Right cardiac atrium (tissue), 5 donors: ENCODE measurements at places on chromosomes 7 and 10.
A peak's percentile ranks its signal among the peaks of the same experiment; 100 is the strongest.

DNA sequence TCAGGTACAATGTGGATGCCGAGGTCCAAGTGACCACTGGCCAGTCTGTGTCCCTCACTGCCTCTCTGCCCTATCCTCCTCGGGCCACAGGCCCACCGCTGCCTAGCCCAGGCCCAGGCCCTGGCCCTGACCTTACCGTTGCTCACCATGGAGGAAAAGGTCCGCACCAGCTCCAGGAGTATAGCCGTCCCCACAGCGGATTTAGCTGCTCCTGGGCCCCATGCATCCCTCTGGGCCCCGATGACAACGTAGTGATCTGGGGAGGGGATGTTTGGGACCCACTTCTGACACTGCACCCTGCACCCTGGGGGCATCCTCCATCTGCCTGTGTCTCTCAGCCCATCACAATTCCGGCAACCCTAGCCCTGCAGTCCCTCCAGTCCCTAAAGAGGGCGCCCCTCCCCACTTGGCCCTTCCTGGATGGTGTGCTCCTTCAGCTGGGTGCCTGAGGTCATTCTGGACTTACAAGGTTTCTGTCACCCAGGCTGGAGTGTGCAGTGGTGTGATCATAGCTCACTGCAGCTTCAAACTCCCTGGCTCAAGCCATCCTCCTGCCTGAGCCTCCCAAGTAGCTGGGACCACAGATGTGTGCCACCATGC is 12.1 kb downstream of the TFR2 start:
- no peak for DNase-seq

GRCh38 chr7:44279731-44280505 is 45.5 kb downstream of the CAMK2B start:
- DNase-seq: no peak

DNA sequence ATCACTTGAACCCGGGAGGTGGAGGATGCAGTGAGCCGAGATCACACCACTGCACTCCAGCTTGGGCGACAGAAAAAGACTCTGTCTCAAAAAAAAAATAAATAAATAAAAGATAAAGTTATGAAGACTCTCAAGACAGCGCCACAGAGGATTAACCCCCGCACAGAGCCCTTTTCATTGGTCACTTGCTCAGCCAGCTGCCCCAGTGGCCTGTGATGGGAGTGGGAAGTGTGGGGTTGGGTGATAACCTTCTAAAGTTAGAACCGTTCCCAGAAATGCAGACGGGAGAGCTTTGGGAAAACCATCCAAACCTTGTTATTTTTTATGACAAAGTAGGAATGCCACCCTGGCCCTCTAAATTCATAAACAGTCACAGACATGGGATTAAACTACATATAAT is 57.4 kb downstream of the PARP12 start:
- DNase-seq: no peak

DNA sequence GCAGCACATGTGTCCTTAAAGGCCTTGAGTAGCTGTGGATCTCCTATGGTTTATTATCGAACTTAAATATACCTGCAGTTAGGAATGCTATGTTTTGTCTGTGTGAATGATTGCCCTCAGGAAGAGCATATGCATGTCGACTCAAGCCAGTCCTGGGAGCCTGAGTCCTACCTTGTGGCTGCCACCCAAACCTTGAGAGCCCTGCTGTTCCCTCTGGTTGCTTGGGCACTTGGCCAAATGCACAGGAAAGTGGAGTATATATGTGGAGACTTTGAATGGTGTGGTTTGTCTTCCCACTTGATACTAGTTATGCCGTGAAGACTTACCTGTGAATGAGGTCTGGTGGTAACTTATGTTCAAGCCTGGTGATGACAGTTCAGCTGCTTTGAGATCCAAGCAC is 409.8 kb downstream of the LRMDA start:
- no peak for DNase-seq

- no peak for DNase-seq
Observed at GRCh38 chr7:78970440-78970916, 483.0 kb downstream of the MAGI2 start.

DNA sequence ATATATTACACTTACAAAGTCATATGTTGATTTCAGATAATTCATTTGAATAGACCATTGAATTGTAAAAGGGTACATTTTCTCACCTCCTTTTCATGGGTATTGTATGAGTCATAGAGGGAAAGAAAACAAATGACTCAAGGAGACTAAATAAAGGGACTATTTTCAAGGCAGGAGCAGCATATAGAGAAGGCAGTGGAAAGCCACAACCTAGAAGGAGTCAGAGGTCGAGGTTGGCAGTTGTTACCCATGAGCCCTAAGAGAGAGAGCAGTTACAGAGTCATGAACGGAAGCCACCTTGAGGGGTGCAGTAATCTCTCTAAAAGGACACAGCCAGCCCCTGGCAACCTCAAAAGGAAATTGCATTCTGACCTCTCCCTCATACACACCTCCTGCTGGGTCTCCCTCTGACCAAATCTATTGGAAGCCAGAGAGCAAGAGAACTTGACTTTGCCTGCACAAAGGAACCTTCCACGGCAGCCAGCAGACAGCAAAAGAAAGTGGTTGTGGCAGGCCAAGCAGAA is 137.9 kb downstream of the GRM8 start:
- no peak for DNase-seq

DNA sequence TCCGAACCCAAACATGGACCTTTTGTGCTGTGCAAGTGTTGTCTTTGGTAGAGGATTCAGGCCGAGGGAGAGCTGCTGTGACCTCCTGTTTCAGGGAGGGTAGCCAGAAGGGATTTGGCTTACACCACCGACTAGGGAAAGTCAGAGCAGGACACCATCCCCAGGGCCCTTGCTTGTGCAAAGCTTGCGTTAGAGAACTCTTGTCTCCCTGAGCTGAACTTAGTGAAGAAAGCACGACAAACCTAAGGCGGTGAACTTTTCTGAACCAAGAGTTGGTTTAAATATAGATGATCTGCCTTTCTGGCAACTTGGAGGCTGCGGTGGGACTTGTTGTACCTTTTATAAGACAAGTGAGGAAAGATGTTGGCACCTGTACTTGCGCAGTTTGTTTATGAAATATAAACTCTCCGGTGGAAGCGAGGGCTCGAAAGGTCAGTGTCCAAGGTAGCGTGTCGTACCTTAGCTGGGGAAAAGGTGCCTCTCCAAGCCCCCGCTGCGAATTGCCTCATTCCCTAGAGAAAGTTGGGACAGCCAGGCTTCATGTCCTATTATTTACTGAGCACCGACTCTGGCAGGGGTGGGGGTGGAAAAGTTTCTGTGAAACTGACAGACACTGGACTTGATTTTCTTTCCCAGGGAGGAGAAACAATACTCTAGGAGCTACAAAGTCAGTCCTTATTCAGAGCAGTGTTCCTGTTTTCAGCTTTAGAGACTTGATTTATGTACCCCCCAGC is 31.6 kb downstream of the WBP1L start:
- DNase-seq: peak; percentile 92

GRCh38 chr10:132624847-132625471 is 87.4 kb downstream of the INPP5A start:
- peak; percentile 30 for DNase-seq

DNA sequence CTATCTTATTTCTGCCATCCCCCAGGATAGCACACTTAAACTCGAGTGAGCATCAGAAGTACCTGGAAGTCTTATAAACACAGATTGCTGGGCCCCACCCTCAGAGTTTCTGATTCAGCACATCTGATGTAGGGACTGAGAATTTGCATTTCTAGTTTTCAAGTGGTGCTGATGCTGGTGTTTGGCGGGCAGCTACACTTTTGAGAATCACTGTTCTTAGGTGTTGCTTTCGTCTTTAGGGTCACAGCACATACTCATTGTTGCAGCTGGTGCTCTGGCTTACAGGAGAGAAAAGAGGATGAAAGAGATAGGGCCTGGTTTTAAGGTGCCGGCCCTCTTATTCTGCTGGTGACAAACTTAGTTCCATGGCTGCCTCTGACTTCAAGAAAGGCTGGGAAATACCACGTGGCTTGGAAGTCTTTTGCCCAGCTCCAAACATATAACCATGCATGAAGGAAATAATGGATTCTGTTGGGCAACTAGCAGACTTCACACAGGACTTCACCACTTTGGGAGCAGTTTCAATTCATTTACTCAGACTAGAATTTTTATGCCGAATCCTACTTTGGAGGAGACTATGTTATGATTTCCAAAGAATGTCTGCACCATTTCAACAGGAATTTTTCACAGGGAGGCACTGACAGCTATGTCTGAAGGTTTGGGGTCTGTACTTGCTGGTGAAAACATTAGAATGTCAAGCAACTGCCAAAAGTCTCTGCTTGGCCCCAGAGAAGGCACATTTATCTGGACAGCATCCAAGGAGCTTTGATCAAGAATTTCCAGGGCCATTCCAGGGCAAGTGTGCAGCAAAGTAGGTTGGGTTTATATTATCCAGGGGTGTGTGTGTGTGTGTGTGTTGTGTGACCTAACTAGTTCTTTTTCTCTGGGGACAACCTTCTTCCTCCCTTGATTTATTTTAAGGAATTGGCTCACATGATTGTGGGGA is 6.9 kb upstream of the MINDY4 start:
- no peak for DNase-seq

GRCh38 chr7:139918480-139918879 is 89.4 kb downstream of the TBXAS1 start:
- peak; percentile 75 for DNase-seq
